Upper lobe of right lung (tissue), 1 donor: ENCODE measurements at places on chromosomes 3 and 15. TPM values are rescaled to one million over a fixed set of nuclear protein-coding genes. Genes with fewer than 3 reads are reported as not detected.
A peak's percentile ranks its signal among the peaks of the same experiment; 100 is the strongest.

DNA sequence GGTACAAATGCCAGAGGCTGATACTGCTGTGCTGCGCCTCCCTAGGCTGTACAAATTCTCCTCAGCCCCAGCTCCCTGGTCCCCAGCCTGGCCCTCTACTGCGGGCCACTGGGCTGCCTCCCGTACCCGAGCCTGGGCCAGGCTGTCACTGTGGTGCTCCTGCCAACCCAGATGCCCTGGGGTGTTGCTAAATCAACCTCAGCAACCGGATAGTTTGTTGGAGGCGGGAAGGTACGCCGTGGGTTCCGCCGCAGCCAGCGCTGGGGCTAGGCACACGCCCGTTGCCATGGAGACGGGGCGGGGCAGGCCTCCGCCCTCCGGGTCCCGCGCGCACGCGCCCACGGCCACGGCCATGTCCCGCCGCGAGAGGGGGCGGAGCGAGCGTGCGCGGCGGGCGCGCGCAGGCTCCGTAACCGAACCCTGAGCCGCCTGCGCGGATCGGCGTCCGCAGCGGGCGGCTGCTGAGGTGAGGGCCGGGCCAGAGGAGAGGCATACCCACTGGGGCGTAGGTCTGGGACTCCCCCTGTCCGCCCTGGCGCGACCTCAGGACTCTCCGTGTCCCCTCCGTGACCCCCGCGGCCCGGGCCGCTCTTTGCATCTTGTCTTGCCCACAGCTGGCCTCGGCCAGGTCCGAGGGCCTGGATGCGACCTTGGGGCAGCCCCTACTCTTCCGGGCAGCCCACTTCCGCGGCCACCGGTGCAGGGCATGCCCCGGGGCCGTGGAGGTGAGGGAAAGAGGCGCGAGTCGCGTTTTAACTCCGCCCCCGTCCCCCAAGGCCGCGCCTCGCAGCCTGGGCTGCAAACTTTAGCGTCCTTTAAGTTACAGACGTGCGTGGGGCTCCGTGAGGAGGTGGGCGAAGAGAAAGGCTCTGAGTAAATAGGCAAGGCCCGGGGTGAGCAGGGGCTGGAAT lies at the start of gene TEX264:
Gene TEX264 (plus strand): TSS at position 430 of the 911 bp plus-strand sequence. CDS start 3,053 bp downstream, outside the sequence.
- peak within 1 kb of the TSS; percentile 93 for H3K4me3 ChIP-seq
- no peaks in the 10 kb centered on the region for H3K27me3 ChIP-seq
- peaks cover 41% of the 10 kb centered on the region for H3K4me1 ChIP-seq
- peak; percentile 95 for DNase-seq
- peak within 1 kb of the TSS; percentile 91 for H3K27ac ChIP-seq

The SLC9C1 gene
- not detected for total RNA-seq

The GOLGA6A gene
- not detected for total RNA-seq

The ANKRD34C gene
- not detected for total RNA-seq

The FAM3D gene
- 4.0 TPM for total RNA-seq
